ENCODE measurements at places on chromosomes 6 and 20. TPM values are rescaled to one million over a fixed set of nuclear protein-coding genes. Genes with fewer than 3 reads are reported as not detected.
A peak's percentile ranks its signal among the peaks of the same experiment; 100 is the strongest.

Gene GLP1R
- not detected for total RNA-seq

Gene GGTLC1
- total RNA-seq, result not detected

Gene SLA2
- not detected for total RNA-seq

DNA sequence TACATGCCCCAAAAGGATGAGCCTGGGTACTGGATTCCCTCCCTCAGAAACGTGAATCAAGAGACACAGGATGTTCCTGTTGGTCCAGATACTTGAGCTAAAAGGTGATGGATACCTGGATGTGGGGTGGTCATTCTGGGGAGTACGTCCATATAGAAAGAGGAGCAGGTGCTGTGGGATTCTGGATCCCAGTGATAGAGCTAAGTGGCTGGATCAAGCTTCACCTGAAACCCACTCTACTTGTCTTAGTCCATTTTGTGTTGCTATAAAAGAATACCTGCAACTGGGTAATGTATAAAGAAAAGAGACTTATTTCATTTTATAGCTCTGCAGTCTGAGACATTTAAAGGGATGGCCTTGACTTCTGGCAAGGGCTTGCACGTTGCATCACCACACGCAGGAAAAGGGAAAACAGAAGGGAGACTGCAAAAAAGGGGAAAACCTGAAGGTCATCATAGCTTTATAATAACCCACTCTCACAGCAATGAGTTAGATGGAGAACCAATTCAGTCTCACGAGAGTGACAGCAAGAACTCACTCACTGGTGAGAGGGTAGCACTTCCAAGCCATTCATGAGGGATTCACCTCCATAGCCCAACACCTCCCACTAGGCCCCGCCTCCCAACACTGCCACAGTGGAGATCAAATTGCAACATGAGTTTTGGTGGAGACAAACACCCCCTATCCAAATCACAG lies 31.2 kb downstream of the RIPOR3 start:
- DNase-seq, result no peak
- H3K4me1 ChIP-seq, result peaks cover 29% of the 10 kb centered on the region
- no peak overlapping the region for H3K27ac ChIP-seq
- H3K4me3 ChIP-seq, result no peak overlapping the region

DNA sequence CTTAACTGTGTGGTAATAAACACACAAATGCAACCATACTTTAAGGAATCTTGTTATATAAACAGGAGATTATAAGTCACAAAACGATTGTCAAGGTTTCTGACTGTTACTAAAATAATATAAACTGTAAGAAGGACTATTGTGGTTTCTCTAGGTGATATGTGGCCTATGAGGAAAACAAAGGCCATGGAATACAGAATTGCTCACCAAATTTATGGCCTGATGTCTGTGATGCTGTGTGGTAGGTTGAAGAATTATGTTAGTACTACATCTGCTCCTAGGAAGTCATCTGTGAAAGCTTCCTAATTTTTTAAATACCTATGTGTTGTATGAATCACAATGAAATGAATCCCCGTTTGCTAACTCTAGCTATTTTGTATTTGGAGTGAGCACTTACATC lies 875.4 kb upstream of the MAP3K7 start:
- H3K4me3 ChIP-seq, result no peak overlapping the region
- H3K27ac ChIP-seq, result no peak overlapping the region
- no peak for DNase-seq
- H3K36me3 ChIP-seq, result no peaks in the 10 kb centered on the region

Gene DEFB124
- not detected for total RNA-seq

Gene FAM217A
- total RNA-seq, result not detected

DNA sequence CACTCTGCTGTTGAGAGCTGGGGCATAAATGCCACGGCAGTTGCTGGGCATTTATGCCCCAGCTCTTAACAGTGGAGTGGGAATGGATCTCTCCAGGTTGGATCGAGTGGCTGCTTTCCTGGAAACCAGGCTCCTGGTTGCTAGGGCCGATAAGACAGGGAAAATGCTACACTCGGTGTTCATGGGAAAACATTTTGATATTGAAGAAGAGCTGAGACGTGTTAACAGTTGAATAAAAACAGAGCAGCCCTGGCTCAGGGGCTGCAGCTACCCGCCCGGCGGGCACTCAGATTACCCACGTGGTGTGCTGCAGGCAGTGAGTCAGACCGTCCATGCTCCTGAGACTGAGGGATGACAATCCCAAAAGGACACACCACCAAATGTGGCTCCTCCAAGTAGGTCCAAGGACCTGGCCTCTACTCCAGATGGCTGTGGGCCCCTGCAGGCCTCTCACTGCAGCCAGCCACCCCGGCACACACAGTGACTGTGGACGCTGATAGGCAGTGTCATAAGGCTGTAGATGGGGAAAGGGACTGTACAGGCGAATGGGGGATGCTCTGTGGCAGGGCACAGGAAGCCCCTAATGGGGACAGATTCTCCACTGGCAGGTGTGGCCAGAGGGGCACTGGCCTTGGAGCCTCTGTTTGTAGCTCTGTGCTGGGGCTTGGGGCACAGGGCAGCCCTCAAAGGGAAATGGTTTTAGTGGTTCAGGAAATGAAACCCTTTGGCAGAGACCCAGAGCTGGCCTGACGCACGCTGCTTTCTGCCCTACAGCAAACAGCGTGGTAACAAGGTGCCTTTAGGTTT lies 237.8 kb downstream of the LY86 start:
- peak; percentile 79 for DNase-seq
- no peak overlapping the region for H3K4me3 ChIP-seq
- peak overlapping the region; percentile 77 for H3K27ac ChIP-seq
- H3K4me1 ChIP-seq, result peaks cover 34% of the 10 kb centered on the region

DNA sequence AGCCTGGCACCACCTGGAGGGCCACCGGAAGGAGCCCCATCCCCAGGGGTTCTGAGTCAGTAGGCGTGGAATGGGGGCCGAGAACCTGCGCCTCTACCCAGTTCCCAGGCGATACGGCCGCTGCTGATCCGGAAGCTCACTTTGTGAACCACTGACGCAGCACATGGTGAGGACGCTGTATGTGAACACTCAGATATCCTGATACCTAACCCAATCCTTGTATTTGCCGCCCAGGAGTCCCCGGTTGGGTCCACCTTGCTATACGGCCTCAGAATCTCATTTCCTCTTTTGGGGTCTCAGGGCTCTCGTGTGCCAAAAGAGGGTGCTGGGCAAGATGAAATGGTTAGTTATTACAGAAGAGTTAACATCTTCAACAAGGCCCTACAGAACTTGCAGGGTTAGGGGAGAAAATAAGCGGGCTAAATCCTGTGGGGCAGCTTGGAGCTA lies 604 bp upstream of the RAB5IF start:
- H3K36me3 ChIP-seq, result peaks cover 19% of the 10 kb centered on the region
- no peaks in the 10 kb centered on the region for H3K27me3 ChIP-seq
- H3K27ac ChIP-seq, result peak overlapping the region; percentile 91
- H3K4me1 ChIP-seq, result peaks cover 24% of the 10 kb centered on the region
- peak; percentile 72 for DNase-seq

Gene HSPA1L
- total RNA-seq, result 2.0 TPM

Gene HLA-DRB5
- not detected for total RNA-seq

DNA sequence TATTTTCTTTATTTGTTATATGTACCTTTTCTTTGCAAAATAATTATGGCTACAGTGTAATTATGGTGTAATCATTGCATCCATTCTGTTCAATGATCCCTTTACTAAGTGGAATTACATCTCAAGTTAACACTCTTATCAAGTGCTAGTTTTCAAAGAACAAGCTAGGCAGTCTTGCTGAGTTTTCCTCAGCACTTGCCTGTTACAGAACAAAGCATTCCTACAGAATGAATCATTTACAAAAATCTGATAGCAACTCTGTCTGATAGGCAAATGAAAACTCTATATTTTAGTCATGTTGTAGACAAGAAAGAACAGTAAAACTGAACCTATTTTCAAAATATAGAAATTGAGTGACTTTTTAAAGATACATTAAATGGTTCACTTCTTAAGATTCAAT lies 109.8 kb upstream of the POU3F2 start:
- H3K4me1 ChIP-seq, result no peaks in the 10 kb centered on the region
- no peaks in the 10 kb centered on the region for H3K36me3 ChIP-seq
- no peak for DNase-seq
- no peak overlapping the region for H3K27ac ChIP-seq
- no peaks in the 10 kb centered on the region for H3K27me3 ChIP-seq

GRCh38 chr6:134720353-134721059 lies 229.4 kb downstream of the ALDH8A1 start:
- no peak for DNase-seq
- no peaks in the 10 kb centered on the region for H3K27me3 ChIP-seq
- H3K27ac ChIP-seq, result peak overlapping the region; percentile 73
- no peak overlapping the region for H3K4me3 ChIP-seq
- H3K4me1 ChIP-seq, result peaks cover 50% of the 10 kb centered on the region

DNA sequence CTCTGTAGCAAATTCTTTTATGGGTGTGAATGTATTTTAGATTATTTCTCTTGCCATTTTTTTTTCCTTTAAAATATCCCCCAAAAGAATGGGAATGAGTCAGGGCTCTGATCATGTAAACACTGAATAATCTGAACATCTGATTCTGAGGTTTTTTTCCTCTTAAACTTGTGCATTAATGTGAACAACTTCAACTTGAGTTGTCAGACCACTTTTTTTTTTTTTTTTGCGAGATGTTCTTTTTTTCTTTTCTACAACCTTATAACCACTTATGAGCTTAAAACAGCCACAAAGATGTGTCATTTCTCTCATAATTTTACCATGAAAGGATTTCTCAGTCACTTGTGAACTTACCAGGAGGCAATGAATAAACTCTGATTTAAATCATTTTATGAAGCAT lies 85.3 kb downstream of the TBC1D7 start:
- no peak overlapping the region for H3K4me3 ChIP-seq
- H3K27ac ChIP-seq, result no peak overlapping the region
- no peaks in the 10 kb centered on the region for H3K36me3 ChIP-seq
- DNase-seq, result no peak
- H3K27me3 ChIP-seq, result no peaks in the 10 kb centered on the region
- no peaks in the 10 kb centered on the region for H3K4me1 ChIP-seq

Gene COL9A1
- not detected for total RNA-seq

- H3K4me1 ChIP-seq, result no peaks in the 10 kb centered on the region
- no peaks in the 10 kb centered on the region for H3K36me3 ChIP-seq
- no peak overlapping the region for H3K4me3 ChIP-seq
These were observed 35.4 kb downstream of the DACT2 start for GRCh38 chr6:168284187-168284586.

GRCh38 chr6:152482289-152482688 lies 154.9 kb downstream of the SYNE1 start:
- no peak overlapping the region for H3K27ac ChIP-seq
- no peaks in the 10 kb centered on the region for H3K36me3 ChIP-seq
- no peaks in the 10 kb centered on the region for H3K4me1 ChIP-seq

Gene RNF144B
- total RNA-seq, result 48.4 TPM

DNA sequence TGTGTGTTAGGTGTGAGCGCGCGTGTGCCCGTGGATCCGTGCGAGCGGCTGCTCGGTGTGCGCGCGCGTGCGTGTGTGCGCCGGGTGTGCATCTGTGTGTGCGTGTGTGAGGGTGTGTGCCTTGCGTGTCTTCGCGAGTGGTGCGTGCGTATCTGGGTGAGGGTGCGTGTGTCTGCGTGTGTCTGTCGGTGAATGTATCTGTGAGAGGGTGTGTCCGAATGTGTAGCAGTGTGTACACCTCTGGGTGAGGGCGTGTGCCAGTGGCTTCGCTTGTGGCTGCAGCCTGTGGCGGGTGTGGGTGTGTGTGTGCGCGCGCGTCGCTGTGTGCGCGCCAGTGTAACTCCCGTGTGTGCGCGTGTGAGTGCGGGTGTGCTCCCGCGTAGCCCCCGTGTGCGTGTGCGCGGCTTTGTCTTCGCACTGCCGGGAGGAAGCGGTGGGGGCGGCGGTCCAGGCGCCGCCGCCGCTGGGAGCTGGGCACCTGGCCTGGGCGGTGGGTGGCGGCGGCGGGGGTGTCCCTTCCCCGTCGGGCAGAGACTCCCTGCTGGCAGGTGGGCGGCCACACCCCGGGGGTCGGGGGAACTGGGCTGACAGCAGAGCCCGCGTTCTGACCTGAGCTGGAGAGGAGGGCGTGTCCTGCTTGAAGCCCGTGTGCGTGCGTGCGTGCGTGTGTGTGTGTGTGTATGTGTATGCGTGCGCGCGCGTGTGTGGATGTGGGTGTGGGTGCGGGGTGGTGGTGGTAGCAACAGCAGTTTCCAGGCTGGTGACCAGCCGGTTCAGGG lies 61.3 kb upstream of the EPB41L1 start:
- H3K27me3 ChIP-seq, result peaks cover 3% of the 10 kb centered on the region
- H3K4me1 ChIP-seq, result peaks cover 50% of the 10 kb centered on the region
- H3K4me3 ChIP-seq, result peak overlapping the region; percentile 80
- H3K36me3 ChIP-seq, result no peaks in the 10 kb centered on the region
- DNase-seq, result peak; percentile 83
- peak overlapping the region; percentile 83 for H3K27ac ChIP-seq

GRCh38 chr6:163955096-163955495 lies 540.6 kb downstream of the QKI start:
- H3K36me3 ChIP-seq, result no peaks in the 10 kb centered on the region
- no peak overlapping the region for H3K4me3 ChIP-seq
- no peaks in the 10 kb centered on the region for H3K27me3 ChIP-seq
- H3K4me1 ChIP-seq, result peaks cover 21% of the 10 kb centered on the region
- no peak for DNase-seq
- no peak overlapping the region for H3K27ac ChIP-seq

GRCh38 chr6:45116714-45117410 lies 211.3 kb upstream of the RUNX2 start:
- no peaks in the 10 kb centered on the region for H3K4me1 ChIP-seq
- DNase-seq, result no peak
- H3K36me3 ChIP-seq, result no peaks in the 10 kb centered on the region
- H3K27me3 ChIP-seq, result no peaks in the 10 kb centered on the region

DNA sequence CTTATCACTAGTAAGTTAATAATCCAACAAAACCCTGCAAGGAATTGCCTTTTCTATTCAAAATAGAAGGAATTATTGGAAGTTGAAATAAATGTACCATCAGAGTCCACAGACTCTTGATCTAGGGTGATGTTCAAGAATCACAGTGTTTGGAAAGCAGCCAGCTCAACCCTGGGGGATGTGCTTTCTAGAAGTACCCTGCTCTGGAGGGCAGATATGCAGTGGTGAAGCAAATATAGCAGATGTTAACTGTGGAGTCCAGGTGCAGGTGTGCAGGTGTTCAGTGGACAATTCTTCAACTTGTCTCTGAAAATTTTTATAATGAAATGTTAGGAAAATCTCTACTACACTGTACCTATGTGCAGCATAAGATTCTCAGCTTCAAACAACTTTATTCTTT lies 9.1 kb upstream of the INSM1 start:
- H3K27ac ChIP-seq, result no peak overlapping the region
- H3K4me3 ChIP-seq, result no peak overlapping the region
- peaks cover 38% of the 10 kb centered on the region for H3K27me3 ChIP-seq
- no peaks in the 10 kb centered on the region for H3K36me3 ChIP-seq

Data from suprapubic skin (tissue), 4 donors.